ENCODE measurements at places on chromosomes 16 and 17. TPM values are rescaled to one million over a fixed set of nuclear protein-coding genes. Genes with fewer than 3 reads are reported as not detected.

Gene CDRT4
- total RNA-seq, result 1.0 TPM

Gene SRCIN1
- total RNA-seq, result 3.5 TPM

Gene GCSH
- total RNA-seq, result 61.4 TPM

Gene RNF213
- total RNA-seq, result 58.1 TPM

Gene CCL15
- total RNA-seq, result not detected

Gene CASKIN1
- 0.47 TPM for total RNA-seq

Gene ZNF469
- 7.2 TPM for total RNA-seq

Gene OR1F1
- 0.18 TPM for total RNA-seq

Gene TOB1
- total RNA-seq, result 94.1 TPM

Gene GPR179
- total RNA-seq, result 0.02 TPM
